Smooth muscle cell of the pulmonary artery (primary cell): ENCODE measurements at places on chromosomes 2 and 18. TPM values are rescaled to one million over a fixed set of nuclear protein-coding genes. Genes with fewer than 3 reads are reported as not detected.

The KIF3C gene
- 14.7 and 19.2 TPM in 2 replicates for total RNA-seq

The ACVR1C gene
- total RNA-seq = 0.63 and 1.2 TPM in 2 replicates

The IL37 gene
- total RNA-seq = not detected in 2 replicates

The NCOA1 gene
- total RNA-seq = 12.7 and 15.5 TPM in 2 replicates

The CYP27A1 gene
- 6.8 and 13.7 TPM in 2 replicates for total RNA-seq

The CHRNG gene
- total RNA-seq = not detected in 2 replicates

The SIX2 gene
- 3.9 and 6.2 TPM in 2 replicates for total RNA-seq

The ZEB2 gene
- total RNA-seq = 58.5 and 136 TPM in 2 replicates

The GPR39 gene
- total RNA-seq = 3.3 and 6.4 TPM in 2 replicates

The FLACC1 gene
- 1.3 and 2.5 TPM in 2 replicates for total RNA-seq

The MEP1B gene
- 0.07 TPM in 1 of 2 replicates, not detected in the other for total RNA-seq

The HOXD4 gene
- total RNA-seq = 0.46 and 4.6 TPM in 2 replicates

The FEV gene
- total RNA-seq = not detected in 2 replicates

The MAP3K19 gene
- not detected in 2 replicates for total RNA-seq

The STARD7 gene
- 97.5 and 116 TPM in 2 replicates for total RNA-seq

The SLC19A3 gene
- 0.36 and 0.78 TPM in 2 replicates for total RNA-seq

The SLC9A4 gene
- 0.03 TPM in 1 of 2 replicates, not detected in the other for total RNA-seq

The TET3 gene
- 4.5 and 5.4 TPM in 2 replicates for total RNA-seq

The NOSTRIN gene
- total RNA-seq = 0.13 TPM in 1 of 2 replicates, not detected in the other
